ENCODE measurements at places on chromosomes 3 and 15. TPM values are rescaled to one million over a fixed set of nuclear protein-coding genes. Genes with fewer than 3 reads are reported as not detected.

PAK6 gene
- total RNA-seq: 1.2 TPM

GHSR gene
- total RNA-seq: not detected

LMOD3 gene
- total RNA-seq: not detected

TICRR gene
- total RNA-seq: not detected

CKMT1B gene
- total RNA-seq: not detected

OCA2 gene
- total RNA-seq: 0.12 TPM

TLR9 gene
- 21.0 TPM for total RNA-seq

CPN2 gene
- not detected for total RNA-seq

MYH15 gene
- not detected for total RNA-seq

AHSG gene
- not detected for total RNA-seq

AGBL1 gene
- not detected for total RNA-seq

CYP8B1 gene
- total RNA-seq: not detected

SERINC4 gene
- total RNA-seq: 0.32 TPM

CCDC39 gene
- total RNA-seq: not detected

DUOX2 gene
- total RNA-seq: 0.29 TPM

HCLS1 gene
- total RNA-seq: 331 TPM

CYP1A2 gene
- not detected for total RNA-seq

FBLN2 gene
- total RNA-seq: 3.6 TPM

CDHR4 gene
- total RNA-seq: 0.32 TPM

CCR5 gene
- total RNA-seq: 0.17 TPM

ABHD10 gene
- 40.1 TPM for total RNA-seq

CHRM5 gene
- not detected for total RNA-seq

UBAP1L gene
- total RNA-seq: 19.9 TPM

NPAP1 gene
- not detected for total RNA-seq

TATDN2 gene
- total RNA-seq: 62.9 TPM

TNFAIP8L3 gene
- not detected for total RNA-seq

SLC12A1 gene
- total RNA-seq: not detected

IMPG2 gene
- total RNA-seq: 0.44 TPM

NIPA2 gene
- 65.3 TPM for total RNA-seq

IL20RB gene
- 0.84 TPM for total RNA-seq

PPM1L gene
- total RNA-seq: 11.4 TPM

TMEM207 gene
- total RNA-seq: not detected

AADACL2 gene
- not detected for total RNA-seq

SAMD7 gene
- 0.12 TPM for total RNA-seq

TMF1 gene
- total RNA-seq: 69.3 TPM

KBTBD13 gene
- not detected for total RNA-seq

NXPE3 gene
- 18.9 TPM for total RNA-seq

TAGLN3 gene
- not detected for total RNA-seq

All from B cell (primary cell).